NCI-H1436 treated with DMSO at 0.1 percent for 48 hours (cell line): ENCODE measurements at places on chromosomes 3 and 15.

- DNase-seq = no peak
These were observed 32.9 kb downstream of the PIK3CA start for GRCh38 chr3:179181021-179181472.

- DNase-seq = no peak
These were observed 141.7 kb upstream of the GPR149 start for GRCh38 chr3:154571553-154572226.

- no peak for DNase-seq
These were observed 27.6 kb downstream of the SPTBN5 start for GRCh38 chr15:41866263-41866703.

GRCh38 chr3:184227481-184227935, 1.9 kb upstream of the VWA5B2 start:
- no peak for DNase-seq

DNA sequence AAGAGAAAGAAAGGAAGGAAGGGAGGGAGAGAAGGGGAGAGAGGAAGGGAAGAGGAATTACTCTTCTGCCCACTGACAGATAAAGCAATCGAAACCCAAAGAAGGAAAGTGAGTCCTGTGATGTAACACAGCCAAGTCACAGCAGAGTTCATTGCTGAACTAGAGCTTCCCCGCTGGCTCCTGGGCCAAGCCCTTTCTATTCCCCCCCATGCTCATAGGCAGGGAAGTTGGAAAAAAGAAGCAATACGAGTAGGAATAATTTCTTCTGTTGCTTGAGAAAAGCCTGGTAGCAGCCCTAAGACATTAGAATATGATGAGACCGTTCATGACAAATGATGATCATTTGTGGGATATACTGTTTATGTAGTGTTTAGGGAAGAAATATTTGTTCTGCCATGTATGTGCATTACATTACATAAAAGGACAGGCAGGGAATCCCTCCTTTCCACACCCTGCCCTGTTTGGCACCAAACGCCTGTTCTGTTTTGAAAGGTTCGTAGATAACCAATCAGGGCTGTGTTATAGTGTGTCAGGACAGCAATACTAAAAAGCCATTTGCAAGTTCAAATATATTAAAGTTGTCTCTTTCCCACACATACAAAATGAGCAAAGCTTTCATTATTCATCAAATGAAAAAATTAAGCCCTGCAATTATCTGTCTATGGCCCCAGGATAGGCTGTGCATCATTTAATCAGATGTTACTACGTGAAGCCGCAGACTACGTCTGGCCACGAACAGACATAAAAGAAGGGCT, 111.0 kb upstream of the TRPM1 start:
- DNase-seq = no peak

- DNase-seq = no peak
These were observed 67.4 kb downstream of the CSNK1G1 start for GRCh38 chr15:64288577-64288976.

GRCh38 chr3:123909785-123910184, 25.7 kb upstream of the MYLK start:
- no peak for DNase-seq

DNA sequence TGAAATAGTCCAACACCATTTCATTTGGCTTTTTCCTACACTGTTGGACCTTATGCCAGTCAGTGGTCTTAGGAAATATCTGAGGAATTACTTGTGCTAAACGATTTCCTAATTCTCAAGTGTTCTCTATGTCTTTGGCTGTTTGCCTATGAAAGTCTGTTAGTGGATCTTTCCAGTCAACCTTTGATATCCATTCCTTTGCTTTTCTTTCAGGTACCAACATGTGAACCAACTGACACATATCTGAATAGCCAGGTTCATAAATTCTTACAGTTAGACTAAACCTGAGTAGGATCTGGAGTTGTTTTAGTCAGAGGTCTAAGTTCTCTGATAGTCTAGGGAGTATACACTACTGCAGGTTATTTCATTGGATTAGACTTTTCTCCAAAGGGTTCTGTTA, 343.5 kb upstream of the LRRC3B start:
- DNase-seq = no peak

DNA sequence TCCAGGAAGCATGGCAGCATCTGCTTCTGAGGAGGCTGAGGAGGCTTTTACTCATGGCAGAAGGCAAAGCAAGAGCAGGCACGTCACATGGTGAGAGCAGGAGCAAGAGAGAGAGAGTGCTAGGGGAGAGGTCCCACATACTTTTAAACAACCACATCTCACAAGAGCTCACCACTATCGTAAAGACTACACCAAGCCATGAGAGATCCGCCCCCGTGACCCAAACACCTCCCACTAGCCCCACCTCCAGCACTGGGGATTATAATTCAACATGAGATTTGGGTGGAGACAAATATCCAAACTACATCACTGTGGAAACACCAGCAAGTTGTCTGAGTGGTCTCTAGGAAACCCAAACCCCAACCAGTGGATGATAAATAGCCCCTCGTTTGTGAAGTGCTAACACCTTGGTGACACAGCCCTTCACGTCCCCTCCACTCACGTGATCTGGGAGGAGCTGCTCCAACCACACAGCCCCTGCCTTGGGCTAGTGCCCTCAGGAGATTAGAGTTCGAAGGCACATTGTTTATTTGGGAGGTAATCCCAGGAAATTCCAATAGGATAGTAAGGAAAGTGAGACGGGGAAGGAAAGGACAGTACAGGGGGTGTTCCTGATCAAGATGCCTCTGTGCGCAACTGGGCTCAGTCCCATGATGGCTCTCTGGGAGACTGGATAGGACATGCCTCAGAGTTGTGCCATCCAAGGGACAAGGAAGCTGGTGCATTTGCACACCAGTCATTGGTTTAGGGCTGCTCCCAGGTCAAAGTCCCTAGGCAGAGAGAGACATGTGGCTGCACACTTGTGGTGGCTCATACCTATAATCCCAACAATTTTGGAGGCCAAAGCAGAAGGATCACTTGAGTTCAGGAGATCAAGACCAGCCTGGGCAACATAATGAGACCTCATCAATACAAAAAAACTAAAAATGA, 80.6 kb upstream of the CTNNB1 start:
- no peak for DNase-seq

DNA sequence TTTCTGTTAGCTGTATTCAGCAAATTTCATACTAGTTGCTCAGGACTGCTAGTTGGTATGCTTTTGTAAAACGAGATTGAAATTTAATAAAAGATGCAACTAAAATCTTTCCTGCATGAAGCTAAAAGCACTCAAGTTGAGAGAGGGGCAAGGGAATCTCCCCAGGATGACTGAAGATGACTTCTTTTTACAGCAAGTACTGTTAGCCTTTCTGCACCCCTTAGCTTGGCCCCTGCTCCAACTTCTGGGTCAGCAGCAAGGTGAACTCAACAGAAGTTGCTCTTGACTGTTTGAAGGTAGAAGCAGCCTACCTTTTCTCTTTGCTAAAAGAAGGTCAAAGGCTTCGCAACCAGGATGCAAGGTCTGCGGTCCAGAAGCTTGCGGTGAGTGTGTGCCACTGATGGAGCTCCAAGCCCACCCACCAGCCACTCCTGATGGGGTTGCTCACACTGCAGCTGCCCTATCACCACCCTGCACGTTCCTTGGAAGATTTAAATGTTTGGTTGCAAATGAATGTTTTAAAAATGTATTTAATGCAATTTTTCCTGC, 32.5 kb downstream of the NME9 start:
- no peak for DNase-seq

DNA sequence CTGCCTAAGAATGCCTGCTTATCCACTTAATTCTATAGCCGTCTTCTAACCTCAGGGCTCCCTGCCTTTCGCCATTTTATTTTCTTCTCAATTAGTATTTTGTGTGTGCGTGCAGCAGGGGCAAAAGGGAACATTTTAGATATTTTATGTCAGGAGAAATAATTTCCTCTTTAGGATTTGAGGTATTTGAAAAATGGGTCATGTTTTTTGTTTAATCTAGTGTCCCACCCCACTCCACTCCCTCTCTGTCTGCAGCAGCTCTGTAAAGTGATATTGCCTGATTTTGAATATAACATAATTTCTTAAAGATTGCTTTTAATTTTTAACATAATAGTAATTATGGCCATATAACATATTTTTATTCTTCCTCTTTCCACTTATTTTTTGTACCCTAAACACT, 593.2 kb upstream of the DPPA4 start:
- DNase-seq = no peak

- DNase-seq = no peak
These were observed 25.4 kb upstream of the PIGZ start for GRCh38 chr3:196994056-196994455.

- DNase-seq = no peak
These were observed 5.2 kb downstream of the MEIS2 start for GRCh38 chr15:37094915-37095711.

DNA sequence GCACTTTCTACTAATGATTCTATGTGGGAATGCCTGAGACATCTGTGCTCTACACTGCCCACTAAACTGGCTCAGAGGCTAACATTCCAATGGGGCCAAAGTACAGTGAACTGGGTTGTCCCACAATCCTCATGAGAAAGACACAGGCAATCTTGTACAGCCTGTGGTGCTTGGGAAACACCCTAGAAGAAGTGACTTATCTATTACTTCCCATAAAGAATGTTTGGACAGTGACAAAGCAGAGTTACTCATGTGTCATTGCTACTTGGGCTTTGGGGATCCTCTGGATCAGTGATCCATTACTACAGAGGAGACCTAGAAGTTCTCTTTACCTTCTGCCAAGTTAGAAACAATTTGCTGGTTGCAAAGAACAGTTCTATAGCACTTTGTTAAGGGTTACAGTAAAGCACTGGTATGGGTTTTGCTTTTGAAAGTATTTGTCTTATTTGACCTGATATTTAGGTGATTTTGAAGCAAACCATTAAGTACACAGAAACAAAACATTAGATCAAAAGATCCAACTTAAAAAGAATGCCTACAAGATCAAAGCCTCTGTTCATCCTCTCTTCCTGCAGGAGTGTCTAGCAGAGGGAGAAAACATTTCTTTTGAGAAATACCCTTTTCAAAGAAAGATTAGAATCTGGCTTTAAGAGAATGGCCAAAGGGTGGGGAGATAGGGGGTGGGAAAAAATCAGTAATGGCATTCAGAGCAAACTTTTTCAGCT, 75.8 kb downstream of the CTNNB1 start:
- DNase-seq = no peak

DNA sequence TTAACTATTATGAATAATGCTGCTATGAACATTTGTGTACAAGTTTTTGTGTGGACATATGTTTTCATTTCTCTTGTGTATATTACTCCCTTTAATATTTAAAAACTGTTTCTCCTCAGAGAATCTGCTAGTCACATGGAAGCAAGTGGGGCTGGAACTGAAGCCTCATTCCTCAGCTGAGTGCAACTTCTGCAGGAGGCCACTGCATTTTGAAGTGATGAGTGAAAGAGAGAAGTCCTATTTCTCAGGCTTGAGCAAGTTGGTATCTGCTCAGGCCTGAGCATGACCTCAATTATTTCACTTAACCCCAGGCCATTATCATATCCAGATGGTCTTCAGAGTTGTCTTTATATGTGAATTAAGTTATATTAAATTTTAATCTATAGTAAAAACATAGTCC, 11.5 kb downstream of the TLR9 start:
- no peak for DNase-seq

GRCh38 chr3:56885453-56885852, 83.7 kb upstream of the ARHGEF3 start:
- no peak for DNase-seq

DNA sequence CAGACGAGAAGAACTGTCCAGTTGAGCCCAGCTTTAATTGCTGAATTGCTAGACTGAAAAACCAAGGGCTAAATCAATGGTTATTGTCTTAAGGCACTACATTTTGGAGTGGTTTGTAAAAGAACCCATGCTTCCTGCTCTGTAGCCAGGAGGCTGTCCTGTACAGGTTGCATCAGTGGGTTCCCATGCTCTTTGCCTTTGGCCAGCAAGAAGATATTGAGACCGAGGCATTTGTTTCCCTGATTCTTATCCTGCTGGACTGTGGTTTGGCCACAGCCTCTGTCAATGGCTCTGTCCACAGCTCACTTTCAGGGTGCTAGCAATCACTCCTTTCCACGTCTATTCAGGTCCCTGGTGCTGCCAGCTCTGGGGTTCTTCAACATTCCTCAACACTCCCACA, 89.6 kb downstream of the FAM43A start:
- DNase-seq = no peak

DNA sequence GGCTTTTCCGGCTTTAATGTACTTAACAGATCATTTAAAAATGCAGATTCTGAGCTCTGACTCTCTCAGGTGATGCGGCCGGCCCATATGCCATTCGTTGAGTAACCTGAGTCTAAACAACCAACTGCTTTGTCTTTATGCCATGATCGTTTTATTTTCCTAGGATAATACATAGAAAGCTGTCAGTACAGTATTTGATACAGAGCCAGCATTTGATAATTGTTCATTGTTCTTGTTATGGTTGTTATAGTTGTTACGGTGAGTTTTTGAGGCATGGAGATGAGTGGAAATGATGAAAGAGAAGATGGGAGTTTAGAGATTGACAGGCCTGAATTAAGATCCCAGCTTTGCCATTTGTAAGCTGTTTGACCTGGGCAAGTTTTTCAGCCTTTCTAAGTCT, 40.0 kb downstream of the TMEM45A start:
- DNase-seq = no peak

DNA sequence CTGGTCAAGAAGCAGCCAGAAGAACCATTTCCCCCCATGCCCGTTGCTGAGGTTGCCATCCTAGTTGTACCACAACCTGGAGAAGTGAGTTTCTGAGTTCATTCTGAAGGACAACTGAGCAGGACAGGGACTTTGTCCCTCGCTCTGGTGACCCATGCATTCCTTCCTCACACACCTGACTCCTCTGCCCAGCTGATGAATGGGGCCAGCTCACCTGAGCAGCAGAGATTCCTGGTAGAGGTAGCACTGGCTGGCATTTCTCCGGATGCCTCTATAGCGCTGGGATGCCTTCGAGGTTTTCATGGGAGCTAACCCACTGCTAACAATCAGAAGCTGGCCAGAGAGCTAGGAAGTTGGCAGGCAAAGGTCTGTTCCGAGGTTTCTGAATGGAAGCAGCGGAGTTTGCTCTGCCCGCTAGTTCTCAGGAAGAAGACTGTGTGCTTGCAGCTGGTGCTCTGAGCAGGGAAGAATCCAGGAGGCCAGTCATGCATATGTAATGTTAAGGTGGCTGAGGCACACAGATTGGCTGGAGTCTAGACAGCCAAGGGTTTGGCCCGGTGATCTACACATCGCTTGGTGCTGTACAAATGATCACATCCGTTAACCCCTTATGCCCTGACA, at the start of gene TMC3:
TSS of gene TMC3 (minus strand) at position 439 of the 621 bp plus-strand sequence. CDS start at position 303, 136 bp downstream.
- DNase-seq = no peak

DNA sequence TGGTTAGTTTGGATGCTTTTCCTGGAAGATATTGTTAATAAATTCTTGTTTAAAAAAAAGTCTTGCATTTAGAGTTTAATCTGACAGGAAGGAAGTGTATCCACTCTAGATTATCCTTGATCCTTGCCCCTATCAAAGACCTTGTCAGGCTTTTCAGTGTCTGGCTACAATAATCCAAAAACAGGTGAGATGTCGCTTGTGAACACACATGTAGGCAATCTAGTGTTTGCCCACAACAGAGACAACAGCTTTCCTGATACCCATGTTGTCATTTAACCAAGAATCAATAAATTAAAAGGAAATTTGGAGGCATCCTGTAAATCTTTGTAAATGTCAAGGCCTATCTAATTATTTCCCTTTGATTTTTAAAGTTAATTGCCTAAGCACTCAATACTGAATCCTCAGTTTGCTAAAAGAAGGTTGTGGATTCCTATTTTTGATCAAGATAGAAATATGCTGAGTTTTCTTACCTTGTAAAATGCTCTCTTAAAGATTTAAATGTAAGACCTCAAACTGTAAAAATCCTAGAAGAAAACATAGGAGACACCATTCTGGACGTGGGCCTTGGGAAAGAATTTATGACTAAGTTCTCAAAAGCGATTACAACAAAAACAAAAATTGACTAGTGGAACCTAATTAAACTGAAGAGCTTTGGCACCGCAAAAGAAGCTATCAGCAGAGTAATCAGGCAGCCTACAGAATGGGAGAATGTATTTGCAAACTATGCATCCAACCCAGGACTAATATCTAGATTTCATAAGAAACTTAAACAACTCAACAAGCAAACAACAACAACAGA, 207.7 kb downstream of the NAALADL2 start:
- no peak for DNase-seq
